ENCODE measurements at places on chromosomes 2 and 18.

GRCh38 chr18:2009942-2010697 is 561.2 kb downstream of the METTL4 start:
- DNase-seq = no peak

DNA sequence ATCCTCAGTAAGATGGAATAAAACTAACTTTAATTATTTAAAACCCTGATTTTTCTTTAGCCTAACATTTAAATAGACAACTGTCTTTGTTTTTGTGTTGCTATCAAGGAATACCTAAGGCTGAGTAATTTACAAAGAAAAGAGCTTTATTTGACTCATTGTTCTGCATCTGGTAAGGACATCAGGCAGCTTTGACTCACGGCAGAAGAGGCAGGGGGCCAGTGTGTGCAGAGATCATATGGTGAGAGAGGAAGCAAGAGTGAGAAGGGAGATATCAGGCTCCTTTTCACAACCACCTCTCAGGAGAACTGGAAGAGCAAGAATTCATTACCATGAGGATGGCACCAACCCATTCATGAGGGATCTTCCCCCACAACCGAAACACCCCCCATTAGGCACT is 64.6 kb upstream of the TFPI start:
- no peak for DNase-seq

DNA sequence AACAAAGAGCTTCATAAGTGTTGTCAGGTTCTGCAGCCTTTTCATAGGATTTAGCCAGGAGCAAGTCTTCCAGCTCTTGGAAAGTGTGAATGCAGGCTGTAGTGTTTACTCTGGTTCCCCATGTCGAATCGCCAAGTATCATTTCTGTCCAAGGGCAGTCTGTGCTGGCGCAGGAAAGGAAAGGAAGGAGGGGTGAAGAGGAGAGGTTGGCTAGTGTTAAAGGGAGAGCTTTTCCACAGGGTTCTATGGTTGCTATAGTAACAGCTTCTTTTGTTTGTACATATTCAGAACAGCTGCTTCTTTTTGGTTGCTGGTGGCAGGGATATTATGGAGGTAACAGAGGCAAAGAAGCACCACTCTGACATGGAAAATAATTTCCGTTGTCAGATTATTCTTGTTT is 69.9 kb downstream of the KCNH7 start:
- DNase-seq = no peak

DNA sequence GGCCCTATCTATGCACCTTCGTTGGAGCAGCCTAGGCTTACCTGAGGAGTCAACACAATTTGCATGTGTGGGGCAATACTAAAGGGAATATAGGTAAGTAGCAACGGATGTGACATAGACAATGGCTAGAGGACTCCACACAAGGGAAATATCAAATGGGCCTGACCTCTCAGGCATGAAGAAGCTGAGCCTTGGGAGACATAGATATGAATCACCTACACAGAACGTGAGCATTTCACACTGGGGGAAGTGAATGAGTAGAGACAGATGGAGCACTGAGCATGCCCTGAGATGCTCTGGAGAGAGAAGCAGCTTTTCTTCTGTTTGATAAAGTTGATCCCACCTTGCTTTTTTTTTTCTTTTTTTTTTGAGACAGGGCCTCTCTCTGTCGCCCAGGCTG is 97.9 kb downstream of the ATL2 start:
- no peak for DNase-seq

- DNase-seq = no peak
Measured at GRCh38 chr2:119487434-119488244, 36.6 kb downstream of the SCTR start.

DNA sequence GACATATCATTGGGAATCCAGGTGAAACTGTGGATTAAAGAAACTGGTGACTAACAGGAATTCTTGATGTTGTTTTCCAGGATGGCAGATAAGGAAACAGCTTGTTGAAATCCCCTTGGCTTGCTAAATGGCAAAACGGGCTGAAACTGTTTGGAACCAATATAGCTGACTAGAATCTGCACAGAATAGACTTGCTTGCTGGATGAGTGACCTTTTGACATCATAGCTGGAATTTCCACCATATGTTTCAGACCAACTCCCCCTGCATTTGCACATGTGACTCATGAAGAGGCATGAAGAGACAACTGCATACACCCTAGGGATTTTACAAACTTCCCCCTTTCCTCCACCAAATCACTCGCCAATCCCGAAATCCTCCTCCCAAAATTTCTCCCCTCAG is 87.7 kb upstream of the LYPD1 start:
- no peak for DNase-seq

DNA sequence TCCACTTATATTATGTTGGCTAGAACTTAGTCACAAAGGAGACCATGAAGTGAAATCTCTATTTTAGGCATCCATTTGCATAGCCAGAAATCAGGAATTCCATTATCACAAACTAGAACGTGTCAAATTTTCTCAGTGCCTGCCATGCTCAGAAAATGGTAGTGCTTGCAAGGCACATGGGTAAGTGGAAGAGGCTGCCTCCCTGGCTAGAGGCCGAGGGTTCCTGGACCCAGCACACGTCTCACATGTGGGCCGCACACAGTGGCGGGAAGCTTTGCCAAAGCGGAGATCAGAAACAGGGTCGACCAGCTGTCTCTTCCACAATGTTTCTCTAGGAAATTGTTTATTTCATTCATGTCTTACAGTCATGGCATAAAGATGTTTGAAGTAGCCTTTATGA is 42.3 kb downstream of the TRAF3IP1 start:
- DNase-seq = no peak

DNA sequence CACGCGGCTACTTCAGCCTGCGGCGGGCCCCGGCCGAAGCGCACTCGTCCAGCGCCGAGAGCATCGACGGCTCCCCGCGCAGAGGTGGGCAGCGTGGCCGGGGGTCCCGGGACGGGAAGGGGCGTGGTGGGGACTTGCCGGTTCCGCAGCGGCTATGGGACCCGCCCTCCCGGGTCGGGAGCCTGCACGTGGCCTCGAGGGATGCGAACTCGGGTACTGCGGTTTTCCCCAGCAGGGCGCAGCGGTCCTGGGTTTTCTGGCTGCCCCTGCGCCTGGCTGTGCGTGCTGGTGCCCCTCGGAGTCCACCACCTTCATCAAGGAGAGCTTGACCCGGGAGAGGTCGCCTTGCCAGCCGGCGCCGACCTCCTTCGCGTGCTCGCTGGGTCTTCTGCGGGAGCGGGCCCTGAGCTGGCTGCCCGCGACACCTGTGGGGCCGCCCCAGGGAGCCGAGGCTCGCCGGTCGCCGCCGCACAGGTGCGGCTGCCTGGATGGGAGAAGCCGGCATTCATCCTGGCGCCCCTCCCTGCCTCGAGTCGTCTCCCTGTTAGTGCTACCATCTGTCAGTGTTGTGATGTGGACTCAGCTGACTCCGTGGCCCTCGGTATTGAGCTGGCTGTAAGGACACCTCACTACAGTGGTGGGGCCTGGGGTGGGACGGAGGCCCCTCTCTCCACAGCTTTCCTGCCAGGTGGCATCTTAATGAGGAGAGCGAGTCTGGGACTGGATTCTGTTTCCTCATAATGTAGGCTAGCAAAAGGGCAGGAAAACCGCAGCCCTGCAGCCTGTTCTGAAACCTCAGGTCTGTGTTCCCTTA is 177.3 kb downstream of the AGAP1 start:
- no peak for DNase-seq

GRCh38 chr2:211175956-211176355 is 619.6 kb downstream of the CPS1 start:
- DNase-seq = no peak

- DNase-seq = peak; percentile 5
Measured at GRCh38 chr2:209771474-209772289, at the start of gene UNC80. TSS of gene UNC80 (plus strand) at chr2:209771832. CDS start at chr2:209772073, 241 bp downstream.

DNA sequence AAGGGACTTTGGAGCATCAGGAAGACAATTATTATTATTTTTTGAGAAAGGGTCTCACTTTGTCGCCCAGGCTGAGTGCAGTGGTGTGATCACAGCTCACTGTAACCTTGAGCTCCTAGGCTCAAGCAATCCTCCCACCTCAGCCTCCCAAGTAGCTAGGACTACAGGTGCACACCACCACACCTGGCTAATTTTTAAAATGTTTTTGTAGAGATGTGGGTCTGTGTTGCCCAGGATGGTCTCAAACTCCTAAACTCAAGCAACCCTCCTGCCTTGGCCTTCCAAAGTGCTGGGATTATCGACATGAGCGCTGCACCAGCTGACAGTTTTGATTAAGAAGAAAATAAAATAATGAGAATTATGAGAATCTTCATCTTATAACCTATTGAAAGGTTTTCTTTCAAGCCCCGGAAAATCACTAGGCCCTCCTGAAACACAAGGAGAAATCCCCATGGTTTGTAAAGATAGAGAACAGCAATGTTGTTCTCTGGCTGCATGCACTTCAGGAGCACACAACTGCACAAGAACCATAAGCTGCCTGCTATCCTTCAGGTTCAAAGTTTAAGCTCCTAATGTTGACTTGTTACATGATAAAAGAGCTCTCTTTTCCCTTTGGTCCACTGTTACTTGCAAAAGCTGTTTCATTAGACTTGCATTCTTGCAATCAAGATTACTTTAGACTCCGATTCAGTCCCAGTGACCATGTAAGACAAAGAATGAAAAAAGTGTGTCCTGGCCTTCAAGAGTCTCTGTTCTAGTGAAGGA is 16.8 kb downstream of the NPC1 start:
- DNase-seq = no peak

DNA sequence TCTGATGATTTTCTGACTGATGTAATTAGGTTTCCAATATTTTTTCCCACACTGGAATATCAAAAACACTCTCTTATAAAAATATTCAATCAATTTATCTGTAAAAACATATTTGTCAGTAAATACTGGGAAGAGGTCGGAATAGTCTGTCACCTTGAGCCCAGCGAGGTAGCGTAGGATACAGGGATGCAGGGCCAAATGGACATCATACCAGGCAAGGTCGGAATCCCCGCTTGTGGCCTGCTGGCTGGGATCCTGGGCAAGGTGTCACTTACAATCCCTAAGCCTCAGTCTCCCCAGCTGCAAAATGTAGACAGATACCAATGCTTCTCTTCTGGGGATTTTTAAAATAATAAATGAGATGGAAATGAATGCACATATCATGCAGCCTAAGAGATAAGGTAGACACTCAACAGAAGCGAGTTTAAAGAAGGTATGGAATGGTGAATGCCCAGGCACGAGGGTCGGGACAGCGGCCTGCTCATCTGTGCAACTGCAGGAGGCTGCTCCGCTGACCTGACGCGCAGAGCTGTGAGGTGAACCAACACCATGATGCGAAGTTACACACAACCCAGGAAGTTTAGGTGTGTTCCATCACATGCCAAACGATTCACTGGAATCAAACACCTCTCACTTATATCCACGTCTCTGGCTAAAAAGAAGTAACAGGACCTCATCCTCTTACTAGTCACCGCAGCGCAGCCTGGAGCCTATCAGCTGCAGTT is 98.2 kb downstream of the EIPR1 start:
- DNase-seq = no peak

DNA sequence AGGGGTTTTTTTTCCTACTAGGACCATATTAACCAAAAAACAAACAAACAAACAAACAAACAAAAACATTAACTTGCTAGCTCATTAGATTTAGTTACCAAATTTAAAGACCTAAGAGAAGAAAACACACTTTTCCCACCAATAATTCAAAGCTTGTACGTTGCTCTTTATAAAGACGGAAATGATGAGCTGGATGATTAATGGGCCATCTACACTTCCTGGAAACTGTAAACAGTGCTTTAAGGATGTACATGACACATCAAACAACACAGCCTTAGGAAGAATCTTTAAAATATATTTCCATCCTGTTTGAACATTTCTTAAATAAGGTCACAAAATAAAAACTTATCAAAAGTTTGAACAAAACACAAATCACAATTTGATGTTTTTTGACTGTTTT is 982 bp downstream of the BMP10 start:
- no peak for DNase-seq

GRCh38 chr2:85971366-85971765 is 82.6 kb upstream of the ST3GAL5 start:
- DNase-seq = no peak

DNA sequence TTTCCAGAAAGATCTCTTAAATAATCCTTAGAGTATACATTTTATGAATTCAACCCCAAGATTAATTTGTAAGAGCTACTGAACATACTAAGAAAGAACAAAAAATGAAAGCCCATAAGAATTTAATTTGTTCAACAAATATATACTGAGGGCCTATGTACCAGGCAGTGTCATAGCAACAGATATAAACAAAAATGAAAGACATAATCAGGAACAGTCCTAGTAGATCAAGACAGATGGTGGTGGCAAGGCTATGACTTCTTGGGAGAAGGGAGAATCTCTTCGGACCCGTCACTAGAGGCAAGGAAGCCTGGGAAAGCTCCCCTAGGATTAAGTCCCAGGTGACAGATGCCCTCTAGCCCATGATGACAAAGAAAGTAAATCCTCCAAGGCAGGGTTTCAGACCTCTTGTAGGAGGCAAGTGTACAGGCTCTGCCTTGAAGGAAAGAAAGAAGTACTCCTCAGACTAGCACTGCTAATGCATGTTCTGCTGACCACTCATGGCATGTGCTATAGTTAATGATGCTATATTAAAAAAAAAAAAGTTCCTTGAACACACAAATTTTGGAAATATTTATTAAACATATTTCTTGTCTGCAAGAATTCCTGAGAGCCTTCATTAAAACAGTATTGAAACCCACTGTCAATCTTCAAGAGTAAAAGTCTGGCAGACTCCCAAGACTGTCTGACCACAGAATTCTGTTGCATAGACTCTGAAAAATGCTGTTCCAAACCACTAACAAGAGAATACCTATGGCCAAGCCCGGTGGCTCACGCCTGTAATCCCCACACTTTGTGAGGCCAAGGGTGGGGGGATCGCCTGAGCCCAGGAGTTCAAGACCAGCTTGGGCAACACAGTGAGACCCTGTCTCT is 31.5 kb downstream of the NOL10 start:
- DNase-seq = no peak

Measured in iPS DF 19.7 (cell line).